ENCODE measurements at places on chromosomes 16 and 17.

DNA sequence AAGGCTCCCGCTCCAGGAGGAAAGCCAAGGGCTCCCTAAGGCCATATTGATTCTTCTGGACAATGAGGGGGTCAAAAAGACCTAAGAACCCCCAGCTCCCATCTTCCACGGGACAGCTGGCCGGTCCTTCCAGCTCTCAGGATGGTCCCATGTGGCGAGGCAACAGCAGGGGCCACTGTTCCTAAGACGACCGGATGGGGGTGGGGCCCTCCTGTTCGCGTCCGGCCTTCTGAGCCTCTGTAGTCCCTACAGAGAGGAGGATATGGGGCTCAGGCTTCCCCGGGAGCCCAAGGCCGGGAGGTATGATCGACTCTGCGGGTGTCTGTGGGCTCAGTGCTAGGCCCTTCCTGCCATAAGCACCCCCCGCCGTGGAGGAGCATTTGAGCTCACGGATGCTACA, 6.0 kb upstream of the DCXR start:
- peak; percentile 83 for DNase-seq

GRCh38 chr17:56773124-56773523, 60.6 kb downstream of the C17orf67 start:
- no peak for DNase-seq

- no peak for DNase-seq
These were observed 12.9 kb upstream of the CACNG4 start for GRCh38 chr17:66951605-66951953.

DNA sequence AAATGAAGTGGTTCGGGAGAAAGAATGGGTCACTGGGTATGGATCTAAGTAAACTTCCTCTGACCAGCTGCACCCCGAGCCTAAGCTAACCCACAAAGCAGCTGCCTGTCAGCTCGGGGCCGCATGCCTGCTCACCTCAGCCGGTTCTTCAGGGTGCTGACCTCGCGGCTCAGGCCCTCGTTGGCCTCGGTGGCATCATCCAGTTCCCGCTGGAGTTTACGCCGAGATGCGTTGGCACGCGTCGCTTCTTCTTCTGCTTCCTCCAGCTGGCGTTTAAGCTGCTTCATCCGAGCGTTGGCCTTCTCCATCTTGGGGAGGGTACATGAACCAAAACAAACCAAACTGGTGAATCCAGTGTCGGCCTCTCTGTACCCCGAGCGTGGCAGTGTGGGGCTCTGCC, 41.1 kb downstream of the NDEL1 start:
- peak; percentile 26 for DNase-seq

GRCh38 chr16:67117716-67118115, 8.0 kb downstream of the PHAF1 start:
- DNase-seq: no peak

DNA sequence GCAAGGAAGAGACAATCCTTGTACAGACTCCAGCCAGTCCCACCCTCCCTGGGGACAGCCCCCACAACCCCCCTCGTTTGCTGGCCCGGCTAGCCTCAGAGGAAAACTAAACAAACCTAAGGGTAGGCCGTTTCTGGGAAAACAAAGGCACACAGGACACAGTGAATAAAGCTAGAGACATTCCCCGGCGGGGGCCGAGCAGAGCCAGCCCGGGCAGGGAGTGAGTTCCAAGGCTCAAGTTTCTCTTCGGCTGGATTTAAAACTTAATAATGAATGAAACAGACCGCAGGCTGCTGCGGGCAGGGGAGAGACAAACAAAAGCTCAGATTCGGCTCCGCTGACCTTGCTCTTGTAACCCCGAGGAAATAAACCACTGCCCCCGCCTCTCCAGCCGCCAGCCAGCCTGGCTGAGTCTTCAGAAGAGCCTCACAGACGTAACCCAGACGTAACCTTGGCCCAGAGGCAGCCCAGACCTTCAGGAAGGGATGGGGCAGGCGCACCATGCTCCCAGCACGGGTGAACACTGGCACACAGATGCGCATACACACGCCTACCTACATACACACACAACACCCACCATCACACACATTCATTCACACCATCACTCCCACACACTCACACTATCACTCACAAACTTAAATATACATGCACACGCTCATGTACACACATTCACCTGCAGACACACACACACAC, 216.0 kb downstream of the ZNF423 start:
- DNase-seq: peak; percentile 84

- DNase-seq: peak; percentile 60
These were observed 1.7 kb downstream of the FZD2 start for GRCh38 chr17:44558710-44559633.

DNA sequence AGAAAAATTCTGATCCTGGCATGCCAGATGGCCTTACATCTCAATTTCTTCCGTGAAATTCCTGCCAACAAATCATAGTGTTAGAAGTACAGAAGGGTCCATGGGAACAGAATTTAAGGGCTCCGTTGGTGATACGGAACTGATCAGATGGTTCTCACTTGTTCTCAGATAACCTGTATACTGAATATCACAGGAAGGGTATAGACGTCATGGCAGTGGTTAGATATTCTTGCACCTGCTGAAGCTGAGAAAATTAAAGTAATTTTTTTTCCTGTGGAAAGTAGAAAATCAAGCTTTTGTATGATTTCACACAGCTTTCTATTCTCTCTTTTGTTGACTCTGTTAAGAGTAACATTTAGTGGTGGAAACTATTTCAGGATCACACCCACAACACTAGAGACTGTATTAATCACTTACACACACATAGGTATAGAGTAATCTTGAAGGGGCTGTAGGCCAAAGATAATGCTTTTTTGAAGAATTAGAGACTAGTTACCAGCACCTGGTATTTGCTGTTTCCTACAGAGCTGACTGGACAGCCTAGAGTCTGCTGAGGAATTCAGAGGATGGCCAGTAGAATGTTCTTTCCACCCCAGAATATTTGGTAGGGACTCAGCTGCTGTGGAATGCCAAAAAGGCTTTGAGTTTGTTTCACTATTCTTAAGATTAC, 7.5 kb downstream of the TENT4B start:
- DNase-seq: no peak

- no peak for DNase-seq
These were observed 55.7 kb downstream of the GNA13 start for GRCh38 chr17:65000798-65001197.

GRCh38 chr17:30520436-30520835, 43.2 kb downstream of the GOSR1 start:
- DNase-seq: no peak
